ENCODE measurements at places on chromosomes 11 and 22. TPM values are rescaled to one million over a fixed set of nuclear protein-coding genes. Genes with fewer than 3 reads are reported as not detected.

IL17REL gene
- not detected for total RNA-seq

WT1 gene
- total RNA-seq = not detected

SLC22A12 gene
- total RNA-seq = not detected

PRAME gene
- total RNA-seq = not detected

NXPE1 gene
- not detected for total RNA-seq

FGF19 gene
- not detected for total RNA-seq

RBMXL2 gene
- total RNA-seq = not detected

TRIM44 gene
- total RNA-seq = 43.5 TPM

ANGPTL5 gene
- total RNA-seq = not detected

Data from myocyte (in vitro differentiated cells).